ENCODE measurements at places on chromosomes 5 and 9.

DNA sequence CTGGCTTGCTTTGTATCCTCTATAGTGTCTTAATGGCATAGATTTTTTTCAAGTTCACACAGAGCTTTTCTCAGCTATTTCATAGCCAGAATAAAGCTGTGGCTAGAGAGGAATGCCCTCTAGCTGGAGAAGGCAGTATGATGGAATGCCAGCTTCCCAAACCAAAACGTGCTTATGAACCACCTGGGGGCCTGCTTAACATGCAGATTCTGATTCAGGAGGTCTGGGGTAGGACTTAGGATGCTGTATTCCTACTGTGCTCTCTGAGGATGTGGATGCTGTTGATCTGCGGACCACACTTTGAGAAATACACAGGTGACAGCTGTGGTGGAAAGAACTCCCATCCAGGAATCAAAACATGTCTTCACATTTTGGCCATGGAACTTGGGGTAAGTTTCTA lies 49.9 kb upstream of the DPYSL3 start:
- no peak for DNase-seq

DNA sequence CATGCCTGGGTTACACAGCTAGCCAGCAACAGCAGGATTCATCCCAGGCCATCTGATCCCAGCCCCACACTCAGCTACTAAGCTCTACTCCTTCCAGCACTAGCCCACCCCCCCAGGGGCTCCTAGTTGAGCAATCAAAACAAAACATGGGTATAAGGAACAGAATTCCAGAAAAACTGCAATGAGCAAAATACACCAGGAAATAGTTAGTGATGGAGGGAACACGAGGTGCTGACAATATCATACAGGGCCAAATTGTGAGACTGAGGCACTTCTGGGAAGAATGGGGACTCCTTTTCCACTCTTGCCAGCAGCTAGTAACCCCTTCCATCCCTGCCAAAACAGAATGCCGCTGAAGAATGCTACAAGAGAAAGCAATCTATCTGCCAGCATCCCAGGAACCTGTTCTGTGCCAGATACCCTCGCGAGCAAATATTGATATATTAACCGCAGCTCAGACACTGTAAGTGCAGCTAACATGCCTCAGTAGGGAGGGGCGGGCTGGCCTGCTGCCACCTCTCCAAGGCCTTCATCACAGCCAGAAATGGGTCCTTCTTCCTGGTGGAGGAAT lies 161.4 kb downstream of the SLIT3 start:
- no peak for DNase-seq

DNA sequence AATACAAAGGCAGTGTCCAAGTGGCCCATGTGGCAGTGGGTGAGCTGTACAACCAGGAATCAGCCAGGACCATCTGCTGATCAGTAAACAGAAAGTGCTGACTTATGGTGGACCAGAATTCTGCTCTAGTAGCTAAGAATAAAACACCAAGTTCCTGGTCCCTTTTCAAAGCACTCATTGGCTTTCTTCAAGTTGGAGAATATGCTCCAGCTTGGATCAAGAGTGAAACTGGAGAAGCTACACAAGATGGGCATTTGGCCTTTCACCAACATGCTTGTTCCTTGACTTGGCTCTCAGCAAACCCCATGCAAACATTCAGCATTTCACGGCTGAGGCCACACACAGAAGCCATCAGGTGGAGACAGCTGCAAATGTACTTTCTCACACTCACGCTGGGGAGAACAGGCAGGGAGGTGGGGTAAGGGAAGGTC lies 32.1 kb downstream of the MARCHF3 start:
- DNase-seq, result peak; percentile 50

DNA sequence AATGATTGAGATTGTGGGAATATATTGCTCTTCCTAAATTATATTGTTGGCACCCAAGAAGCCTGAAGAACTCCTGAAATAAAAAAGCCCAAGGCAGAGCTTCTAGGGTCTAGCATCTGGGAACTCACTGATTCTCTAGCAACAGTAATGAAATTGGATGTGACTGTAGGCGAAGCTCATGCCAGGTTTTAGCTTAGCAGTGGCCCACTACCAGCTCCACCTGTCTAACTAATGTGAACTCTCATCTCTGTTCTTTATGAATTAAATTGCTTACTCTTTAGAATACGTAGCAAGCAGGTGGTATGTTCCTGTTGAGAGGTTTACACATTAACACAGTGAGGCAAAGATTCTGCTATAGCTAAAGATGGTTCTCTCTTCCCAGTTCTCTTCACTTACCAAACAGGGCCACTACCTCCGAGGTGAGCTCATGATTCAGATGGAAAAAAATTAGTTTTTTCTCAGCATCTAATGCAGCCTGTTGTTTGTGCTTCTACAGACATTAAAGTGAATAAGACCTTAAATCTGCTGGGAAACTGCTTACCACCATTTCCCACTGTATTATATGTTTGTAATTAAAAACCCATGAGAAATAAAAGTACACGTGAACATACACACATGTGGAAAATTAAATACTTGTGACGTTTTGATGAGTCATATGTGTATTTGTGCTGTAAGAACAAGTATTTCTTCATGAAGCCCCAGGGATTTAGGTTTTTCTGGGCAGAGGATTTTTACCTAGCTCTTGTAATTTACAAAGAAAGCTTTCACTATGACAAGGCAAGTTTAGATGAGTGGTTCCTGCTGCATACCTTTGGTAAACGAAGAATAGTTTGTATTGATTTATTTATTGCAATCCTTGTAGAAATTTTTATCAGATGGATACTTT lies 360.1 kb downstream of the KDM4C start:
- peak; percentile 38 for DNase-seq

- no peak for DNase-seq
Observed at GRCh38 chr5:115657881-115658233, 32.0 kb upstream of the TMED7 start.

DNA sequence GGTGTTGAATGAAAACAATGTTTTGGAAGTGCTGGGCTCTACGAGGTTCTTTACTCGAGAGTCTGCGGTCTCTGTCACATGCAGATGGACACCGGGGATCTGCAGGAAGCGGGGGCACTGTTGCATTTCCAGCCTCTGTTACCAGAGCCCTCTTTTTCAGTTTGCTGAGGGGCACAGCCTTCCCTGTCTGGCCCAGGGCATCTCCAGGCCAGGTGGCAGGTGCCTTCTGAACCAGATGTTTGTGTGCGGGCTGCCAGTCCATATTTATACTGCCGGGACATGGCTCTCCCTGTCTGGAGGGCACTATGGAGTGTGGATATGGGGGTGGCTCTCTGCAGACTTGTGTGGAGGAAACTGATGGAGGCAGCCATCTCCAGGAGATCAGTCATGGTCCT lies 18.7 kb upstream of the POMT1 start:
- DNase-seq, result no peak

DNA sequence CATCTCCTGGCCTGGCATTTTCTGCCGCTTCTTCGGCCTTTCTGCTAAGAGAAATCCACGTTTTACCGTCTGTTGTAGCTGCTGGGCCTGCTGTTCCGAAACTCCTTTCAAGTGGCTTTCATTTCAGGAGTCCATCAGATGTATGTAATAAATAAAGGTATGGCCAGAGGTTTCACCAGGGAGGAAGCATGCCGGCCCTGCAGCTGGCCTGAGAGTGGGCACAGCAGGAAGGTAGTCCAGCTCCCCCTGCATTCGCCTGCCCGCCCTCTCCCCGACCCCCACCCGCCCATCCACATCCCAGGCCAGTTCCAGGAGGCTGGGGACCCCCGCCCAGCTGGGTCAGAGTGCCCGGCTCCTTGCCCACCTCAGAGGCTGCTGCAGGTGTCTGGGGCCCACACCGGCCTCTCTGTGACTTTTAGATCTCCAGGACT lies 46.4 kb upstream of the EXOC3 start:
- no peak for DNase-seq

GRCh38 chr9:107615321-107615720 lies 125.8 kb upstream of the KLF4 start:
- DNase-seq, result no peak

DNA sequence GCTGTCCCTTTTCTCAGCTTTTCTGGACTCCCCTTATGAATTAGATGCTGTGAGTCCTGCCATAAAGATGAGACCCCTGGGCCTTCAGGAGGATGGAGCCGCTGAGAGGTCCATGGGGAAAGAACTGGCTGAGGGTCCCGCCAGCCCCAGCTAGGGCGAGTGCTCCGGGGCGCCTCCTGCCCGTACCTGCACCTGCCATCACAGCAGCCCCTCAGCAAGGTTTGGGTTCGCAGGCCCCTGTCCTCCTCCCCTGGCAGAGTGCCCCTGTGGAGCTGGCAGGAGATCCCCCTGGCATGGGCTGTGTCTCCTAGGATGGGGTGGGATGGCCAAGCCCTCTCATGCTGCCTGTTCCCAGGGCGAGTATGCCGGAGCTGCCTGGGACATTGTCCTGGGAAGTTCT lies 64.2 kb downstream of the COL5A1 start:
- no peak for DNase-seq

DNA sequence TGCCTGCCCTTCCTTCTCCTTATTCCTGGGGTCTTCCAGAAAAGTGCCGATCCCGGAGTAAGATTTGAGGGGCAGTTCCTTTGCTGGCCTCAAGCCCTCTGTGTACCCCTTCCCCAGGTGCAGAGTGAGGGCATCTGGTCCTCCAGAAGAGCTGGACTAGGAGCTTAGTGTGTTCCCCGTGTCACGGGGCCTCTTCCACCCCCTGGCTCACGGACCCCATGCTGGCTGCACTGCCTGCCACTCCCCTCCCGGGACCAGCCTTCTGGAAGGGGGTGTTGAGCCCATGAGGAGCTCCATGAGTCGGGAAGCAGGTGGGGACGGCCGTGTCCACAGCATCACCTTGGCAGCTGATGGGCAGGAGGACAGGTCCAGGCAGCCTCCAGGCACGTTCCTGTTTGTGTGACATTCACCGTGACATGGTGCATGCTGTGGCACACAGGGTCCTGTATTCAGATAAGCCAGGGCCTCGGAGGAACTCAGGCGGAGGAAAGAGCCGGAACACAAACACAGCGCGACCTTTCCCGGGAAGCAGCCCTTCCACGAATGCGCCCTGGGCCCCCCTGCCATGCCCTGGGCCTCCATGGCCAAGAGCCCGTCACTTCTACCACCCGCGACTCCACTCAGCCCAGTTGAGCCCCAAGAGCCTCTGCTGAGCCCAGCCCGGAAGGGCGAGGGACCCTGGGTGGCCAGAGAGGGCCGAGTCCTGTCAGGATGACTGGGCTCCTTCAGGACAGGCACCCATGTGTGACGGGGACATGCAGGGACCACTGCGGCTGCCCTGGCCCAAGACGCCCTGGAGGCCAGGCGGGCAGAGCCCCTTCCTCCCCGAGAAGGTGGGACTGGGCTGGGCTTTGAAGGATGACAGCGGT lies 5.9 kb upstream of the LCN1 start:
- DNase-seq, result no peak

GRCh38 chr9:4262735-4263141 lies 37.1 kb downstream of the GLIS3 start:
- DNase-seq, result no peak

DNA sequence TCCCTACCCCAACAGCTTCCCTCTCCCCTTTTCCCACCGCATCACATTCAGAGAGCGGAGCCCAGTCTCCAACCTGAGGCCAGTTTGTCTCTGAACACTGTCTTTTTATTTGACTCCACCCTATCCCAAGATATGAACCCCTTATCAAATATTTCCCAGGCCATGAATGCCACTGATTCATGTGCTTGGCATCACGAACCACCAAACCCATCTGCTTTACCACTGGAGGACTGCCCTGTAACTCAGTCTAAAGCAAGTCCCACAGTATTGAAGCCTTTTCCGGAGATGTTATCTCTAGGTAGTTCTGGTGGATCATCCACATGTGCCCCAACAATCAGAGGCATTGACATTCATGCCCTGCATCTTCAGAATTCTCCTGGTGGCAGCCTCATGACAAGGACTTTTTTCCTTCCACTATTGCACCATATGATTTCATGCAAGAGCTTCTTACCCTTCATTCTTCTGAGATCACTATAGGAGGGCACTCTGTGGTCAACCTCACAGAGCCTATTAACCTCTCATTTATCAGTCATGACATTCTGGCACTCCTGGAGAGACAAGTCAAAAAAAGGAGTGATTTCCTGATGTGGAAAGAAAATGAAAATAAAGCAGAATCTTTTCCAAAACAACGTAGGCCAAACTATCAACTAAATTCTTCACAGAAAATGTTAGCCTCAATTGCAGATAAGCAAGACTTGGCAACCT lies 12.3 kb upstream of the SPATA31D4 start:
- no peak for DNase-seq

DNA sequence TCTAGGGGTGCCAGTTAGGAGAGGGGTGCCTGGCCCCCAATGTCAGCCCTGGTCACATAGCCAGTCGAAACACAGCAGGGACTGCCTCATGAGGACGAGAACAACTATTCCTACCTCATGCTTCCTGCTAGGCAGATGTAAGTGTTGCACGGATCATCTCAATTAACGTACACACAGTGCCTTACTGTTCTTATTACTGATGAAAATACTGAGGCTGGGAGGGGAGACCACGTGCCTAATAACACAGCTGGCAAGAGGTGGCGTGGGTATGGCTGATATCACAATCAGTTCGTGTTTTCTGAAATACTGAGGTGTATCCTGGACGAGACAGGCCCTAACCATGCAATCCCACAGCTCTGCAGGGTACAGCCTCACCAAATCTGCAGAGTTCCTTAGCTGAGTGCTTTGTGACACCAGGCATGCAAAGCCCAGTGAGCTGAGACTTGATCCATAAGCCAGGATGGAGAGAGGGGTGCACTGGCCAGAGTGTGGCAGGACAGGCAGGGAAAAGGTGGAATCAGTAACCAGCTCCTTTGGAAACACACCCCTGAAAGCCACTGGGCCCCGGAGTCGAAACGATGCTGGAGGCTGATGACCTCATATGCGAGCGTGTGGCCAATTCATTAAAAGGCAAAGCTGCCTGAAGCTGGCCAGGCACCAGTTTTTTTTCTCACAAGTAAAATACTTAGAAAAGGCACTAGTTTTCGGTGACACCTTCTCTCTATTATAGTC lies 63.9 kb downstream of the PRRT1B start:
- DNase-seq, result no peak

- DNase-seq, result peak; percentile 64
Observed at GRCh38 chr5:73437101-73437776, 11.3 kb downstream of the FOXD1 start.

- peak; percentile 9 for DNase-seq
Observed at GRCh38 chr5:12023614-12024241, 119.5 kb upstream of the CTNND2 start.

DNA sequence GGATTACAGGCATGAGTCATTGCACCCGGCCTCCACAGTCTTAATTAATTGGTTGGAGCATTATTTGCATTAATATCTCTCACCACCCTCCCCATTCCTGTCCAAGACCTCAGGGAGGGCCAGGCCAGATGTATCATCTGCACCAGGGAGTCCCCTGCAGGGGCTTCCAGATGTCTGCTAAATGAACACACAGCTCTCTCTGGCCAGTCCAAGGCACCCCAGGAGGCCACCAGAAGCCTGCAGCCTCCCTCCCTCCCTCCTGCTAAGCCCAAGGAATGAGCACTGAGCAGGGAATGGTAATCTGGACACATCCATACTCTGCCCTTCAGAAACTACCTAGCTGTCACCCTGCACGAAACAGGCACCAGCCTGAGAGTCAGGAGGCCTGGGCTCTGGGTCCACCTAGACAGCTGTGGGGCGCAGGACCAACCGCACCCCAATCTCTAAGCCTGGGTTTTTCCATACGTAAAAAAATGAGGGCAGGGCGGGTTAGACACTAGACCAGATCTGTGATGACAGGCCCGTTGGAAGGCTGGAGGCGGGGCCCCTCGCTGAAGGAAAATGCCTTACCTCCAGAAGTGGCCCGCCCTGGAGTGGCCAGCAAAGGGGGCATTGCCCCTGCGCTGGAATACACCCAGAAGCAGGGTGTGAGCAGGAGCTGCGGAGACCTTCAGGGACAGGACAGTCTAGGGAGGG lies 8.3 kb downstream of the CIZ1 start:
- DNase-seq, result no peak

Measured in GM20000 (cell line).